Activated T-helper 1 cell treated with Interleukin-2 at 50 U/mL for 16 hours (primary cell): ENCODE measurements at places on chromosomes 5 and 9.

DNA sequence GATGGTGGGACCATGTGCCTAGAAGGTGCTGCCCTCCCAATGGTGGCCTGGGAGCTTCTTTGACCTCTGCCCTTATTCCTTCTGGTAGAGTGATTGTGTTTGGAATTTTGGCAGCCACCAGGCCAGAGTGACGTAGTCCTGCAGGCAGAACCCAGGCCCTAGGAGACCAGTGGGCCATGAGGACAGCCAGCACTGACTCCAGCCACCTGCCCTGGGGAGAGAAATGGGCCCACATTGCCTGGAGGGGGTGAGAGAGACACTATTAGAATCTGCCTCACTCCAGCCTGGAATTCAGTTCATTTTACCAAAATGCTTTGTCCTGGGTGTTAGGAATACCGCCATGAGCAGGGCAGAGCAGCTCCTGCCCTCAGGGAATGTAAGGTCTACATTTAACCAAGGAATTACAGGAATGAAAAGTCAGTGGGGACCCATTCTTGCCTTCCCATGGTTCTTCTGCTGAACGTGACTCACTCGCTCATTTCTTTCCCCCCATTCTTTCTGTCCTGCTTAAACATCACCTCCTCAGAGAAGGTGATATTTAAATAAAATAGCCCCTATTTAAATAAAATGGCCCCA is 5.5 kb upstream of the COL27A1 start:
- DNase-seq = no peak

DNA sequence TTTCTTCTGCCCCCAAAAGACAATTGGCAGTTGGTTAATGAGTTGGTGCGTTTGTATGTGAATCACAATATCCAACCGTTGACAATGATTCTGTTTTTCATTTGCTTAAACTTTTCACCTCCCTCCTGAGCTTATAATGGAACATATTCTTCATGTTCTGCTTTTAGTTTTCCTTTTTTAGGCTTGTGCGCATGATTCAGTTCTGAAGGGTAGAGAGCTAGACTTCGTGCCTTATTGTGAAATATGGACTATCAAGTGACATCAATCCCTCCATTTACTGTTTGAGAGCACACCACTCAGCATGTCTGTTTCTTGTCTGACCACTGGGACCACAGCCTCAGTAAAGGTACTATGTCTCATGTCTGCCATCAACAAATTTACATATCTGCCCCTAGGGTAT is 30.5 kb upstream of the LPAR1 start:
- DNase-seq = no peak

DNA sequence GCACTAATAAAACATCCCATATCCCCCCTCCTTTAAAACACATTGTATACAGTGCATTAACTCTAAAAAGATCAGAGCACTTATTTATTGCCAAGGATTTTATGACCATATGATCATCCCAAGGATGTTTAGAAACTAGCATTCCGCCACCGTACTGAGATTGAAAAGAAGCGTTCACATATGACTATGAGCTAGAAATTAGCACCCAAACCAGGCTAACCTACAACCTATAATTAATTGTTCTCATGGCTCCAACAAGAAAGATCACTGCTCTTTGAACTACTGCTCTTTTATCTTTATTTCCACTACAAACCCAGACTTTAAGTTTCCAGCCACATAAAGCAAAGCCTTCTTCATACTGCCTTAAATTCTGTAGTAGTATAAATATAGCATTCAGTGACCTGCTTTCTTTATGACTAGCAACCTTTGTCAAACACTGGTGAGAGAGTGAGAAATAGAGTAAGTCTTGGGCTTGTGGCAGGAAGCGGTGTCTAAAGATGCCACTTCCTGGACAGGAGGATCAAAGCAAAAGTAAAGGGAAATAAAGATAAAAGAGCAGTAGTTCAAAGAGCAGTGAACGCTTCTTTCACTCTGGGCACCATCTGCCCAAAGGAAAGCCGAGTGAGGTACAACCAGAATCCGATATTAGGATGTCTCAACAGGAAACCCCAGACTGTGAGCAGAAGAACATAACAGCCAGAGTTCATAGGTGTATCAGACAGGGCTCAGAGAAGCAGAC is 151.1 kb upstream of the ERCC6L2 start:
- peak; percentile 32 for DNase-seq

DNA sequence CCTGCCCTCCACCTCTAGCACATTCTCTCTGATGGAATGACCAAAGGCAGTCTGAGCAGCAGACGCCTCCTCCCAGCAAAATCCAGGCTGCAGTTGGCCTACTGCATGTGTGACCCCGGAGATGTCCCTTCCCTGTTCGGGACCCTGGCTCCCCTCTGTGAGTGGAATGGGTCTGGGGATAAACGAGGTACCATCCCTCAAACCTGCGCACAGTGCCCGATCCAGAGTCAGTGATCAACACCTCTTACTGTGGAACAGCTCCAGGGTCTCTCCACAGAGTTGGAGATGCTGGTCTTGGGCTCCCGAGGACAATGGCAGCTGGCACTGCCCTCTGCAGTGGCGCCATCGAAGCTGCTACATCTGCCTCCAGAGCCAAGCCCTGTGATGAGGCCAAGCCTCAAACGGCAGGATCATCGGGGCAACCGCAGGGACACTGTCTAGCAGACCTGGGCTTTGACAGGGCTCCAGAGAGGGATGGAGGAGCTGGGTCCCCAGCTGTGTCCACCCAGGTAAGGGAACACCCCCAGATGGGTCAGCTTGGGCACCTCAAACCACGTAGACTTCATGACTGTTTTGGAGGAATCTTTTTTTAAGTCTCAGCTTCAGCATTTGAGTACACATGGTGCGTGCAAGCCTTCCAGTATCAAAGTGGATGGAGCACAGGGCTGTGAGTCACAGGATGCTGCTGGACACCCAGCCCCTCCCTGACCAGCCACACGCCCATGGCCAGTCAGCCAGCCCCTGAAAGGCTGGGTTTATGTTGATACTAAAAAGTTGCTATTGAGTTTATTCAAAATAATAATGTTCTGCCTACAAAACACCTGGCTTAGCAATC is 13.0 kb downstream of the MED10 start:
- DNase-seq = no peak

DNA sequence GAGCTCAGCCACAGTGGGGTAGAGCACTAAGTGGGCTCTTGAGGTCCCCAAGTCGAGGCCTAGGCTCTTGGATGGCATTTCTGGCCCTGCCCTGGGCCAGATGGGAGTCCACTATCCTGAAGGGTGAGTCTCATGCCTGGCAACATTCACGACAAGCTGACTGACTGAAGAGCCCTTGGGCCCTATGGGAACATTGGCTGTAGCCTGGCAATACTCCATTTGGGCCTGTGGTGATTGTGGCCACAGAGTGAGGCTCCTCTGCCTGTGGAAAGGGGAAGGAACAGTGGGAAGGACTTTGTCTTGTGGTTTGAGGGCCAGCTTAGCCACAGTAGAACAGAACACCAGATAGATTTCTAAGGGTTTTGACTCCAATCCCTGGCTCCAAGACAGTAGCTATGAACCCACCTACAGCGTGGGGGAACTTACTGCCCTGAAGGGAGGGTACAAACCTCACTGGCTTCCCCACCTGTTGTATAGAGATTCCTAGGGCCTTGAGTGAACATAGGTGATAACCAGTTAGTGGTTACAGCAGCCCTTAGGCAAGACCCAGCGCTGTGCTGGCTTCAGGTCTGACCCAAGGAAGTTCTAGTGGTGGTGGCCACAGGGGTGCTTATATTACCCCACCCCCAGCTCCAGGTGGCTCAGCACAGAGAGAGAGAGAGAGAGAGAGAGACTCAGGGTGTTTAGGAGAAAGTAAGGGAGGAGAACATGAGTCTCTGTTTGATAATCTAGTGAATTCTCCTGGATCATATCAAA is 72.4 kb downstream of the KIAA0825 start:
- no peak for DNase-seq

DNA sequence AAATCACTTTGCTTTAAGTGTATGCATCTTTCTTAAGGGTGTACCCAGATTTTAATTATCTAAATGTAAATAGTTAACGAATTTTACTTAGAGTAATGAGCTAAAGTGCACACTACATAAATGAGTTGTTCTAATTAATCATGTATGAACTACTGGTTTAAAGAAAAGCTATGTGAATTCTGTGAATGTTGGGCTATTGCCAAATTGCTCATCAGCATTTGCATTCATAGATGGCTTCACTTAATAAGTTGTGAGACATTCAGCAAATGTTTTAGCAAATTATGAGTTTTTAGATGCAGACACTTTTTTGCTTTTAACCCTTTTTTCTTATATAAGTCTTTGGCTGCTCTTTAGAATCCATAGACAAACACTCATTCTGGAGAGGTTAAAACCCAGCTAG is 175.7 kb downstream of the PBX3 start:
- DNase-seq = no peak

- DNase-seq = no peak
Measured at GRCh38 chr5:133869519-133870335, 98.7 kb downstream of the C5orf15 start.

- DNase-seq = no peak
Measured at GRCh38 chr9:120676767-120677402, 37.4 kb downstream of the MEGF9 start.

DNA sequence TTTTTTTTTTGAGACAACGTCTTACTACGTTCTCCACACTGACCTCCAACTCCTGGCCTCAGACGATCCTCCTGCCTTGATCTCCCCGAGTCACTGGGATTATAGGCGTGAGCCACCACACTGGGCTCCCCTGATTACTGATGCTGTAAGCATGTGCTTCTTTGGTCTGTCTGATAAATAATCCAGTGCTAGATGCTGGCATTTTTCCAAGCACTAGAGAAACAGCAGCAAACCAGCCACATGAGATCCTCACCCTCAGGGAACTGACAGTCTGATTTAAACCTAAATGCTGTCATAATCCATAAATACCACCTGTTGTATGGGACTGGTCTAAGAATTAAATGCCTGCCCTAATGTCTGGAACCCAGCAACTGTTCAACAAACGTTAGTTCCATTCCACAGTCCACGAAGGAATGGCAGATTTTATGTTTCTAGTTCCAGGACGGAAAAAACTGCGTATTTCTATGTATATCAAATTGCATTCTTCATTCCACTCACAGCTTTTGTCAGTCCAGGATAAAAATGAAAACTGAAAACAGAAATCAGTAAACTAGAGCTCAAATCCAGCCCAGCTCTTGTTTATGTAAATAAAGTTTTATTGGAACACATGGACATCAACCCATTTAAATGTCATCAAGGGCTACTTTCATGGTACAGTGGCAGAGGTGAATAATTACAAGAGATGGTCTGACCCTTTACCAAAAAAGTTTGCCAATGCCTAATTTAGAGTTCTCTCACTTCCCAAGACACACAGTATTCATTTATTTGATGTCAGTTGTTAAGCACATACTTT is 20.1 kb downstream of the SLC35D2 start:
- DNase-seq = no peak

DNA sequence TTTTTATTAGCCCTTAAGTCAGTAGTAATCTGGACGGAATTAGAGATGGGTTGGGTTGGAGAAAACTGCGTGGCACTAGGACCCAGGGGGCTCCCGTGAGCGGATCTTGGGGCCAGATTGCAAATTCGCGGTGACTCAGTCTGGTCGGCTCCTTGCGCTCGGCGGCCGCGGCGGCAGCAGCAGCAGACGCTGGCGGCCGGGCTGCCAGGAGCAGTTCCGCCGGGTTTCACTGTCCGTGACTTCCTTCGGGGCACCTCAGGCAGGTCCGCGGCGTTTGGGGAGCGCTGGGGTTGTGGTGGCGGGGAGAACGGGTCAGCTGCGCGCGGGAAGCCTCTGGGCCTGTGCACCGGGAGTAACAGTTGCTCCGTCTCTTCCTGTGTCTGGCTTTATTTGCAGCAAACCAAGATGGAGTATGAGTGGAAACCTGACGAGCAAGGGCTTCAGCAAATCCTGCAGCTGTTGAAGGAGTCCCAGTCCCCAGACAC is 31.6 kb downstream of the TNPO1 start:
- DNase-seq = peak; percentile 71

DNA sequence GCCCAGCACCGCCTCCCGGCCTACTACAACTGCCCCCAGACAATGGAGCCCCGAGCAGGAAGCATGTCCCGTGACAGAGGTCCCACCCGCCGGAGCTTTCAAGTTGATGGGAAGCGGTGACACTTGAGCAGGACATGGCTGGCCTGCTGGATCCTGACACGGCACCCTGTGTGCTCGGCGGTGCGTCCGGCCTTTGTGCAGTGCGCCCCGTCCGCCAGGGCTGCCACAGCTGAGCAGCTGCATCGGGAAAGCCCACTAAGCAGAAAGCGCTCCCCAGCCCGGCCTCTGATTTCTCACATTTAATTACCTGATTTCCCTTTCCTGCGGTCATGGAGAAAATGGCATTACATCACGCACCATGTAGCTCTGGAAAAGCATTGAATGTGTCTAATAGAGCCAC is 611.9 kb downstream of the IRX1 start:
- no peak for DNase-seq

DNA sequence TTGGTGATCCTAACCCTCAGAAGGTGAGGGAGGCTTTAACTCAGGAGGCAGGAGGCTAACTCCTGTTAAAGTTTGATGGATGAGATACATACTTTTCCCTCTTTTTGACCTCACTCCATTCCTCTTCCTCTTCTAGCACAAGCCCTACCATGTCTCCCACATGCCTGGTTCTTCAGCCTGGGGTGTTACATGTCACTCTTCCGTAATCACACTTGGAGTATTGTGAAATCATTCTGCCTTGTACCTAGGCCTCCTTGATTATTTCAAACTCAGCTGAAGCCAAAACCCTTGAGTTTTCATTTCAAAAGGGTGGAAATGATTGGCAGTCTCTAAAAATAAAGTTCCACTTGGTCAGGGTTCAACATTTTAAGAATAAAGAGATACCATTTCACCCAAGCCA is 1.8 kb downstream of the PLAC8L1 start:
- no peak for DNase-seq

- DNase-seq = no peak
Measured at GRCh38 chr9:134028076-134028475, 2.8 kb downstream of the BRD3OS start.

DNA sequence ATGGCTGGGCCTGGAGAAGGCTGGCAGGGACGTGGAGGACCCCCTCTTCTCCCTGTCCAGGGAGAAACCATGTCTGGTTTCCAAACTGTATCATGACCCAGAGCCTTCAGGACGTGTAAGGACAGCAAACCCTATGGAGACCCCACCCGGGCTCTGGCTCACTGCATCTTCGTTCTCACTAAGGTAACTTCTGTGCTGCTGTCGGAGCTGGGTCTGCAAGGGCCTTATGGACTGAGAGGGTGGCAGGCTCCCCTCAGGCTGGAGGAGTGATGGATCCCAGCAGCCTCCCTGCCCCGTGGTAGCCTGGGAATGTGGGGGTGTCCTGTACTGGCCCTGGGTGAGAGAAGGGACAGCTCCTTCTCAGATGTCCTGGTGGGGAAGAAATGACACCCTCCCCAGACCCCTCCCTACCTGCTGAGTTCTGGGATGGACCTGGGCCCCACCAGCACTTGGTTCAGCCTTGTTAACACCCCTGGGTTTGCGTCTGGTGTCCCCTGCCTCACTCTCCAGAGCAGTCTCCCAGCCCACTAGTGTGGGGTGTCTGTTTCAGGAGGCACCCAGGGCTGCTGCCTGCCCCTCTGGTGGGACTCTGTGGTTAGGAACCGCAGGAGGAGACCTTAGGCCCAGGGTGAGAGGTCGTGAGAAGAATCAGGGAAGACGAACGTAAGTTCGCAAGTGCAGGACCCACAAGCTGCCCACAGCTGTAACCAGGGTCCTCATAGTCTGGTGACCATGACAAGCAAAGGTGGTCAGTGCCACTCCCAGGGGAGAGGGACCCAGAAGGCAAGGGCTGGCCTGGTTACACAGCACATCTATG is 6.6 kb downstream of the SPATA31E1 start:
- DNase-seq = no peak
